ENCODE measurements at places on chromosomes 2 and 18. TPM values are rescaled to one million over a fixed set of nuclear protein-coding genes. Genes with fewer than 3 reads are reported as not detected.

The DRC1 gene
- total RNA-seq: 0.45 TPM

The CYTIP gene
- total RNA-seq: 0.35 TPM

The UGT1A10 gene
- total RNA-seq: not detected

The GPR45 gene
- 0.30 TPM for total RNA-seq

The FMNL2 gene
- 54.9 TPM for total RNA-seq

The RAB12 gene
- 25.0 TPM for total RNA-seq

- DNase-seq: no peak
- peaks cover 7% of the 10 kb centered on the region for H3K36me3 ChIP-seq
- H3K27ac ChIP-seq: no peak overlapping the region
- H3K4me3 ChIP-seq: no peak overlapping the region
These were observed 54.1 kb downstream of the FIGN start for GRCh38 chr2:163681745-163682144.

DNA sequence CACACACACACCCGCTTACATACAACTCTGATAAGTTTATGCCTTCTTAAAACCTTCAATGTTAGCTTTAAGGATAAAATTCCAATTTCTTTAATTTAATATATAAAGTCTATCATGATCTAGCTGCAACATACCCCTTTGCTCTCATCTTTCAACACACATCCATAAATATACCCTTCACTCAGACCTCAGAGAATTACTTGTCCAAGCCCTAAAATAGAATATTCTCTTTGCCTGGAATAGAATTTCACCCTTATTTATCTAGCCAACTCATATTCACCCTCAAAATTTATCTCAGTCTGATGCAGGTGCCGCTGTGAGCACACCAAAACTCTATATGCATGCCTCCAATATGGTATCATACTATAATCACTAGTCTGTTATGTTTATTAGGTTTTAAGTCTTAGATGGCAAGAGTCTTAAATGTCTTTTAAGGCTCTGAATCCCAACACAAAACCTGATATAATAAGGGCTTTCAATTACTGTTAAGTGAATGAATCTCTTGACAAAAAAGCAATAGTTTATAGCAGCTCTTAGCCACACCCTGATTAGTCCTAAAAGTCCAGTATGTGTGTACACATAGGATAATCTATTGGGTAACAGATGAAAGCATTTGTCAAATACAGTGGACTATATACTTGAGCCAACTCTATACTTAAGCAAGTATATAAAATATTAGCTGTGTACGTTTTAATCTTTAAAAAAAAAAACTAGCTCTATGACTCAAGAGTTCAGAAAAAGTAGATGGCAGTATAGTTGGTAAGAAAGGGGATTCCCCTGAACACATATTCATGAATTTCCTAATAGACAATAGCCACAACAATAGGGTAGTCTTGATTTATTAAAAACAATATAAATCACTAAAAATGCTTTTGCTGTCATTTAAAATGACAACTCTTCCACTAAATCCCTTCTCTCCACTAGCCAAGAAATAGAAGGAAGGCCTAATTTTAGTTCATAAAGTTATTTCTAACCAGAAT is 144.5 kb downstream of the EXOC6B start:
- peaks cover 2% of the 10 kb centered on the region for H3K36me3 ChIP-seq
- H3K4me3 ChIP-seq: no peak overlapping the region
- DNase-seq: no peak
- H3K4me1 ChIP-seq: peaks cover 1% of the 10 kb centered on the region
- no peak overlapping the region for H3K27ac ChIP-seq

DNA sequence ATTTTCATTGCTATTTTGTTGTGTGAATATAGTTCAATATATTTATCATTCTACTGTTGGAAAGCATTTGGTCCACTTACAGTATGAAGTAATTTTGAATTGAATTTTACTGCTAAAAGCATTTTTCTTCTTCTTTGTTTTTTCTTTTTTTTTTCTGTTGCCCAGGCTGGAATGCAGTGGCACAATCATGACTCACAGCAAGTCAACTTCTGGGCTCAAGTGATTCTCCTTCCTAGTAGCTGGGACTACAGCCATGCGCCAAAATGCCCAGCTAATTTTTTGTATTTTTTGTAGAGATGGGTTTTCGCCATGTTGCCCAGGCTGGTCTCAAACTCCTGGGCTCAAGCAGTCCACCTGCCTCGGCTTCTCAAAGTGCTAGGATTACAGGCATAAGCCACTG is 2.4 kb upstream of the ETAA1 start:
- no peak for DNase-seq
- H3K36me3 ChIP-seq: no peaks in the 10 kb centered on the region
- no peak overlapping the region for H3K27ac ChIP-seq
- H3K4me3 ChIP-seq: peak overlapping the region; percentile 28

DNA sequence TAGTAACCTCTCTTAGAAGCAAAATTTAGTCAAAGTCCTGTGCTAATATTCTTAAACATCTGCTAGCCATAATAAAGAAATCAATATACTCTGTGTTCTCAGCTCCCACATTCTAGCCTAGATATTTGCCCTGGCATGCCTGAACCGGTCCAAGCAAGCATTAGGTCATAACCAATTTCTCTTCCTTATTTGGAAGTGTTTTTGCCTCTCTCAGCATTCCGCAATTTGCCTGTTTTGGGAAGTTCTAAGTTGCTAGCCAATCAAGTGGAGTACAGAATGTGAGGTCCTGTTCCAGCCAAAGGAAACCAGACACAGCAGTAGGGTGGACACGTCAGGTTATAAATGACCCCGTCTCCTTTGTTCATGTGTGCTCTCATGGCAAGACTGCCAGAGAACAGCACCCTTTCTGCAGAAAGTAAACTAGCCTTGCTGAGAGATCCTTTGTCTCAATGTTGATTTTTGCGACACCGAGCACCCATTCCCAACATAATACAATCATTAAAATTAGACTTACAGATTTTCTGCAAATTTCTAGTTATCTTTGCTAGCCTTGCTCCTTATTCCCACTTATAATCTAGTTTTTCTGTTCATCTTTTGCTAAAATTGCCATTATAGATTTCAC is 13.0 kb upstream of the SULT1C4 start:
- no peaks in the 10 kb centered on the region for H3K27me3 ChIP-seq
- no peak overlapping the region for H3K4me3 ChIP-seq
- peaks cover 6% of the 10 kb centered on the region for H3K4me1 ChIP-seq
- H3K27ac ChIP-seq: no peak overlapping the region

GRCh38 chr18:79018911-79019310 is 39.3 kb downstream of the SALL3 start:
- DNase-seq: no peak
- no peak overlapping the region for H3K27ac ChIP-seq
- H3K4me1 ChIP-seq: no peaks in the 10 kb centered on the region
- no peaks in the 10 kb centered on the region for H3K27me3 ChIP-seq
- no peaks in the 10 kb centered on the region for H3K36me3 ChIP-seq
- no peak overlapping the region for H3K4me3 ChIP-seq

GRCh38 chr2:235554385-235554784 is 60.5 kb downstream of the AGAP1 start:
- peaks cover 45% of the 10 kb centered on the region for H3K4me1 ChIP-seq
- H3K27me3 ChIP-seq: no peaks in the 10 kb centered on the region
- no peak for DNase-seq

- H3K27me3 ChIP-seq: peaks cover 3% of the 10 kb centered on the region
- no peaks in the 10 kb centered on the region for H3K4me1 ChIP-seq
- H3K4me3 ChIP-seq: no peak overlapping the region
- DNase-seq: no peak
- H3K27ac ChIP-seq: no peak overlapping the region
These were observed 22.5 kb upstream of the RAB27B start for GRCh38 chr18:54805571-54806334.

DNA sequence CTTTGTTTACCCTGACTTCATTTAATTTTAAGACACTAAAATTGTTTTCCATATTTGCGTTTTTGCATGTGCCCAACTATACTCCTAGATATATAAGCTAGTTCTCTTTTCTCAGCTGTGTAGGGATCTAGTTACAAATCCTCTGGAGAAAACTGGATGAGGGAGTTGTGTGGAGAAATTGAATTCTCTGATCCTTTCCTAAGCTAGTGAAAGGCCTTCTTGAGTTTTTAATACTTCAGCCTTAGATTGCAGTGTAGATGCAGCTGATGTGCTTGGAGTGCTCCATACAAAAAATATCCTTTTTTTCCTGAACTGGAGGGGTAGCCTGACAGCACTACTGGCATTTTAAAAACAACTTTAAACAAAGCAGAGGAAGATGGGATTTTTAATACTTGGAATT is 8.6 kb upstream of the MTX2 start:
- no peaks in the 10 kb centered on the region for H3K36me3 ChIP-seq
- no peak for DNase-seq
- H3K27me3 ChIP-seq: peaks cover 45% of the 10 kb centered on the region
- H3K4me1 ChIP-seq: no peaks in the 10 kb centered on the region

DNA sequence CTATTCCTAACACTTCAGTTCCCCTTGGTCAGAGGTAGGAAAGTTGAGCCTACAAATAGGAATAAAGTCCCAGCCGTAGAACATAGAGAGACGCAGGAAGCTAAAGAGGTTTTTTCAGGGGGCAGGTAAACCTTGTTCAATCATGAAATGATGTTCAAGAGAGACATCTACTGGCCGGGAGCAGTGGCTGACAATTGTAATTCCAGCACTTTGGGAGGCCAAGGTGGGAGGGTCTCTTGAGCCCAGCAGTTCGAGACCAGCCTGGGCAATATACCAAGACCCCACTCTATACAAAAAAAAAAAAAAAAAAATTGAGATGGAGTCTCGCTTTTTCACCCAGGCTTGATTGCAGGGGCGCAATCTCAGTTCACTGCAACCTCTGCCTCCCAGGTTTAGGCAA is 66.7 kb upstream of the DNAJC10 start:
- no peak overlapping the region for H3K4me3 ChIP-seq
- H3K27me3 ChIP-seq: no peaks in the 10 kb centered on the region
- peaks cover 15% of the 10 kb centered on the region for H3K4me1 ChIP-seq

GRCh38 chr2:85998071-85998991 is 107.4 kb downstream of the POLR1A start:
- peaks cover 53% of the 10 kb centered on the region for H3K4me1 ChIP-seq
- no peaks in the 10 kb centered on the region for H3K36me3 ChIP-seq
- peak overlapping the region; percentile 12 for H3K27ac ChIP-seq
- no peaks in the 10 kb centered on the region for H3K27me3 ChIP-seq

DNA sequence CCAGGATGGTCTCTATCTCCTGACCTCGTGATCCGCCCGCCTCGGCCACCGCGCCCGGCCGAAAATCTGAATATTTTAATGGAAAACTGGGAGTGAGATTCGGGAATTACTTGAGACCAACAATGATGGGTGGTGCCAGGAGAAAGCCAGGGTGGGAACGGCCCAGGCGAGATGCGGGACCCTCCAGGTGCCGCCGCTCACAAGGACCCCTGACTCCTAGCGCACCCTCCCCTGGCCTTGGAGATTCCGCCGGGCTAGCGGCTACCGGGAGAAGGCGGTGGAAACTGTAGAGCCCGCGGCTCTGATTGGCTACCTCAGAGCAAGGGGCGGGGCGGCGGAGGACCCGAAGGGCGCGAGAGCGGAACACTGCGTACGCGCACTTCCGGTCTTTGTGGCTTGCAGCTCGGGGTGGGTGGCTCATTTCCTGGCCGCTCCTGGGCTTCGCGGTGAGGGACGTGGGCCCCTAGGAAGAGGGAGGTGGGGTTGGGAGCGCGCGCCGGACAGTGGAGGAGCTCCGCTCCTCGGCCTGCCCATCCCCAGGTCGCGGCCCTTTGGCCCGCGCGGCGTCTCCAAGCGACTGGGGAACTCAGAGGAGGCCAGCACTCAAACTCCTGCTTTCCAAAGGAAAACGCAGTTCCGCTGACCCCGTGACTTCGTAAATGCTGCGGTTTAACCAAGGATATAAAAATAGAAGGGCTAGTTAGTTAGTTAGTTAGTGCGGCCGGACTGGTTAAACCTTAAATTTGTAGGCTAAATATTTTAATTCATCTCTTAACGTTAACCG is at the start of gene ZNF397:
Gene ZNF397, plus strand, starts transcription at position 371 of the 784 bp plus-strand sequence. CDS start 1,437 bp downstream, outside the sequence.
- H3K4me1 ChIP-seq: peaks cover 4% of the 10 kb centered on the region
- H3K4me3 ChIP-seq: peak within 1 kb of the TSS; percentile 99
- DNase-seq: peak; percentile 95
- no peaks in the 10 kb centered on the region for H3K27me3 ChIP-seq

- no peak overlapping the region for H3K27ac ChIP-seq
- H3K36me3 ChIP-seq: no peaks in the 10 kb centered on the region
- peaks cover 9% of the 10 kb centered on the region for H3K27me3 ChIP-seq
- H3K4me3 ChIP-seq: no peak overlapping the region
- no peak for DNase-seq
These were observed 21.5 kb downstream of the CHCHD5 start for GRCh38 chr2:112605926-112606325.

DNA sequence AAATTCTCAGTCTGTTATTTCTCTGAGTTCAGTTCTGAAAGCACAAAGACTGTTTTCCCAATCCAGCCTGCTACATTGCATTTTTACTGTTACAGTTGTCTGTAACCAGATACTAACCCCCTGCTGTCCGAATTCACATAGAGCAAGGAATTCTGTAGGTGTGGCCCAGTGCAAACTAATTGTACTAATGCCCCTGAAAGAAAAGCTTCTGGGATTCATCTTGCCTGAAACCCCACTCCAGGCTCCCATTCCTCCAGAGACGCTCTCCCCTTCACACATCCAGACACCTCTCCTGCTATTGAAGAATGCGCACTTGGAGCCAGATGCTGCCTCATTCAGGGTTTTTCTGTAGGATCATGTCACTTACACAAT is 127.0 kb downstream of the TTC32 start:
- H3K27me3 ChIP-seq: no peaks in the 10 kb centered on the region
- DNase-seq: no peak
- H3K4me1 ChIP-seq: peaks cover 5% of the 10 kb centered on the region

DNA sequence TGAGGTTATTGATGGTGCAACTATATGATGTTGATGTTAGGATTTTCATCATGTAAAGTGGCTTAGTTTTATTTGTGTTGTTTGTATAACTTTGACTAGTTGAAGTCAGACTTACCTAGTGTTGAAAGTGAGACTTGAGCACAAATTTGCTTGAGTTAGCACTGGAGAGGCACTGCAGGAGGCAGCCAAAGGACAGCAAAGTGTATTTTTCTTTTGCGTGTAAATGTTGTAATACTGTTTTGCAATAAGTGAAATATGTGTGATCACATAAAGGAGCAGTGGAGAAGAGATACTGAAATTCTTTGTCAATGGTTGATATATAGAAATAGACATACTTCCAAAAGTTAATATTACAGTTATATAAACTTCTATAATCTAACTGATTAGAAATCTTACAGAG is 332.0 kb upstream of the RAB12 start:
- no peak overlapping the region for H3K4me3 ChIP-seq
- H3K27me3 ChIP-seq: no peaks in the 10 kb centered on the region
- H3K36me3 ChIP-seq: no peaks in the 10 kb centered on the region
- no peaks in the 10 kb centered on the region for H3K4me1 ChIP-seq

- H3K36me3 ChIP-seq: peaks cover 6% of the 10 kb centered on the region
- H3K27ac ChIP-seq: peak overlapping the region; percentile 54
- DNase-seq: no peak
These were observed 78.8 kb downstream of the TGOLN2 start for GRCh38 chr2:85248773-85249509.

DNA sequence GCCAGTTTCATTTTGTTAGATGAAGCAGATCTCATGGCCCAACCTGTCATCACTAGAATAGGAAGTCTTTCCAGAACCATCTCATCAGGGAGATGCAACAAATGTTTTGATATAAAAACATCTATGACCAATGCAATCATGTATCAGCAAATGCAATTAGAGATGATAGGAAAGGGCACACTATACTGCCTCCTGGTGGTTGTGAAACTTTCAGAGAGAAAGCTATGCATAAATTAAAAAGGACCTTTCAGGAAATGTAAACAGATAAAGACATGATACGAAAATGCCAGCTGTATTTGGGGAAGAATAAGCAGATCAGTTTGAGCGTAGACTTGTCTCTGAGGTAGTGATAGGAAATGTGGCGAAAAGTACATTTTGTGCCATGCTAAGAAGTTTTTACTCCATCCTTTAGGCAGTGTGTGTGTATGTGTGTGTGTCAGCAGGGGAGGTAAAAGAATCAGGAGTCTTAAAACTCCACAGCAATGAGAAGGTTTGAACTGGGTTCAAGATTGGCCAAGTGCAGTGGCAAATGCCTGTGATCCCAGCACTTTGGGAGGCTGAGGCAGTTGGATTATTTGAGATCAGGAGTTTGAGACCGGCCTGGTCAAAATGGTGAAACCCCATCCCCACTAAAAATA is 479.3 kb downstream of the CPS1 start:
- H3K36me3 ChIP-seq: no peaks in the 10 kb centered on the region
- DNase-seq: peak; percentile 5
